Dermis microvascular lymphatic vessel endothelial cell (primary cell): ENCODE measurements at places on chromosomes 1 and 21. TPM values are rescaled to one million over a fixed set of nuclear protein-coding genes. Genes with fewer than 3 reads are reported as not detected.

The LENEP gene
- total RNA-seq: 0.13 and 0.38 TPM in 2 replicates

The KRTAP20-4 gene
- not detected in 2 replicates for total RNA-seq

The COX20 gene
- 8.0 and 10.0 TPM in 2 replicates for total RNA-seq

The NCF2 gene
- not detected in 2 replicates for total RNA-seq

The TEDDM1 gene
- not detected in 2 replicates for total RNA-seq

The S100A14 gene
- 0.13 and 0.51 TPM in 2 replicates for total RNA-seq

The TNFRSF4 gene
- total RNA-seq: 1.5 and 3.7 TPM in 2 replicates
